ENCODE measurements at places on chromosomes 7 and 10. TPM values are rescaled to one million over a fixed set of nuclear protein-coding genes. Genes with fewer than 3 reads are reported as not detected.

CASTOR2 gene
- not detected for polyA plus RNA-seq

ACSL5 gene
- 52.3 TPM for polyA plus RNA-seq

CDHR1 gene
- not detected for polyA plus RNA-seq

OR2A42 gene
- not detected for polyA plus RNA-seq

GNGT1 gene
- not detected for polyA plus RNA-seq

CYP3A5 gene
- polyA plus RNA-seq: 0.16 TPM

DCLRE1A gene
- polyA plus RNA-seq: 2.3 TPM

IFIT1 gene
- polyA plus RNA-seq: 8.5 TPM

CALCR gene
- not detected for polyA plus RNA-seq

SLC13A4 gene
- polyA plus RNA-seq: 0.15 TPM

SPDYE11 gene
- 0.19 TPM for polyA plus RNA-seq

WNT16 gene
- 5.9 TPM for polyA plus RNA-seq
